GOT3 (cell line): ENCODE measurements at places on chromosomes 4 and X.

GRCh38 chr4:141609243-141609642 is 27.1 kb upstream of the IL15 start:
- no peak for DNase-seq

GRCh38 chrX:150848914-150849365 is 49.5 kb downstream of the CD99L2 start:
- DNase-seq: no peak

DNA sequence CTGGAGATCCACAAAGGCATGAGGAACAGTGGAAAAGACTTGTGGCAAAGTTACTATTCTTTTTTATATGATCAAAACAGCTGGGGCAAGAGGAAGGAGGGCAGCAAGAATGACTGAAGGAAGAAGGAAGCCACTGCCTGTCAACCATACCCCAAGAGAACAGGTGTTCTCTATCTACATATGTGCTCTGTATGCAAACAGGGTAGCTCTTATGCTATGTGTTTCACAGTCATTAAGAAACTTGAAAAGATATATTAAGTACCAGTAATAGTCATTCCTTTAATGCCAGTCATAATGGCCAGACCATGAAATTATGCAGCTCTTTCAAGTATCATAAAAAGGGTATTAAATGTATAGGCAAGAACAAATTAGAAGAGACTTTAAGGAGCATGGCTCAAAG is 363.9 kb downstream of the KLHL13 start:
- no peak for DNase-seq

DNA sequence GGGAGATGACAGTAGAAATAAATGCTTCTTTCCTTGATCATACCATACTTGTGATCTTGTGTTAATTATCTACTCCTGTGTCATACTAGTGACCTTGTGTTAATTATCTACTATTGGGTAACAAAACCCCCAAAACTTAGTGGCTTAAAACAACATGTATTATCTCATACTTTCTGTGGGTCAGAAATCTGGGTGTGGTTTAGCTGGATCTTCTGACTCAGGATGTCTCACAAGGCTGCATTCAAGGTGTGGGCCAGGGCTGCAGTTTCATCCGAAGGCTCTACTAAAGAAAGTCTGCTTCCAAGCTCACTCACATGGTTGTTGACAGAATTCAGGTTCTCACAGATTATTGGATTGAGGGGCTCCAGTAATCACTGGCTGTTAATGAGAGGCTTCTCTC is 70.3 kb upstream of the NDP start:
- no peak for DNase-seq

DNA sequence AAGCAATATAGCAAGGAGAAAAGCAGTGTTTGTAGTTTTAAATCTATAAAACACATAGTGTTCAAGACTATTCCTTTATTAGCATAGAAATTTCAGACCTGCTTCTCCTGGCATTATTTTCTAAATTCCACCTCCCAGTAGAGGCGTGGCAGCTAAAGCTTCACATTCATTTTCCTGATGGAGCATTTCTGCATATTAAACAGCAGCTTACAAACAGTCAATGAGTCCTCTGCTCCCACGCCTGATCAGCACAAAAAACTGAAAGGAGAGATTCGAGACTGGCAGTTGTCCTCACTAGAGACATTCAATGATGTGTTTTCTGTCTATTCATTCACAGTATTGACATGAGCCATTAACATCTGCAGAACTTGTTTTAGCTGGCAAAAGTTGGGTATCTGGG is 61.4 kb downstream of the SHISA3 start:
- no peak for DNase-seq

DNA sequence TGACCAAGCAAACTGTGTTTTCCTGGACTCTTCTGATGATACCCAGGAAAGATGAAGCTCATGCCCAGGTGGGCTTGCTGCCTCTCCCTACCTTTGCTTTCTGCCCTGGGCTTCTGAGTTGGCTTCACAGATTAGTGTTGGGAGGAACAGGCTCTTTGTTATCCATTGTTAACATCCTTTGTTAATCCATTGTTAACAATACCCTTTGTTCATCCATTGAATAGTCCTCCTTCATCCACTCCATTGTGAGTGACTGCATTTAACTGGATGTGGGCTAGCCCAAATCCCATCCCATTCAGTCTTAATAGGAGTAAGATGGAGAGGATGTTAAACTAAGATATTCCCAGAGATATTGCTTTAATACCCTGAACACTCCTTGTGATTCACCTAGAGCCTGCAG is 199.0 kb upstream of the LNX1 start:
- no peak for DNase-seq

DNA sequence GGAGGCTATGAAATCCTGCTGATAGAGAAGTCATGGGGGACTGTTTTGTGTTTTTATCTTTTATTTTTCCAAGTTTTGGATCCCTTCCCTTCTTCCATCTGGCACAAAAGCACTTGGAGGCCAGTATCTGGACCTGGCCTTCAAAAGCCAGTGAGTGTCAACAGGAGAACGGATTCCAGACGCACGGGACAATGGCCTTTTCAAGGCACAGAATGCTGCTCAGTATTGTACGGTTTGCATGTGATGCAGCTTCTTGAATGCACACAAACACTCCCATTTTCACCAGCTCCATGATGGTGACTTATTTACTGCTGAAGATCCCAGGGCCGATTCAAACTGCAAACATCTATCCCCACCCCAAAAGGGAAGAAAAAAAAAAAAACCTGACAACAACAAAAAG is 145.4 kb downstream of the CPEB2 start:
- DNase-seq: no peak

DNA sequence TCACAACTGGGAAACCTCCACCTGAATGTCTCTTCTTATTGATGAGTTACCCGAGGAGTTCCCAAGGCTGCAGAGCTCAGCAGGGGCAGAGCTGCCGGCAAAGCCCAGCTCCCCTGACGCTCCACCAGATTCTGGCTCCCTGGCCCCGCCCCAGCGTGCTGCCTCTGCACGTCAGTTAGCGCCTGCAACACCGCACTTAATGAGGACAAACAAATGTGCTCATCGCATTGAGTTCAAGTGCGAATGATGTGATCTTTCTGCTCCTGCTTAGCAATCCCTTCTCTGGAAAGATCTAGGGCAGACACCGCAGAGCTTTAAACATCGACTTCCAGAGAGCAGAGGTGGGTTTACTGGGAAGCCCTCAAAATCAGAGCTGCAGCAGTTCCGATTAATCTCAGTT is 55.5 kb upstream of the FBXW7 start:
- DNase-seq: no peak

DNA sequence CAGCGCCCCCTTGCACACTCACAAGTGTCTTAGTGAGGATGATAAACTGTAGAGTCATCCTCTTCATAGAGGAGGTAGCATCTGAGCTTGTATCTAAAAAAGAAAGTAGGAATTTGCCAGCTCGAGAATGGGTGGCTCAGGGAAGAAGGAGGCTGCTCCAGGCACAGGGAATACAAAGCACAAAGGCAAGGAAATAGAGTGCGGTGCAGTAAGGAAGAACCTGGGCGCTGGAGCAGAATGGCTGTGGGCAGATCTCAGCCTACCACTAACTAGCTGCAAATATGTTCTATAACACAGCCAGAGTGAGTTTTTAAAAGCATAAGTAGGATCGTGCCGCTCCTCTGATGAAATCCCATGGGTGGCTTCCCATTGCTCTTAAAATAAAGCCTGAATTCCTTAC is 61.6 kb upstream of the MAPK10 start:
- DNase-seq: no peak

DNA sequence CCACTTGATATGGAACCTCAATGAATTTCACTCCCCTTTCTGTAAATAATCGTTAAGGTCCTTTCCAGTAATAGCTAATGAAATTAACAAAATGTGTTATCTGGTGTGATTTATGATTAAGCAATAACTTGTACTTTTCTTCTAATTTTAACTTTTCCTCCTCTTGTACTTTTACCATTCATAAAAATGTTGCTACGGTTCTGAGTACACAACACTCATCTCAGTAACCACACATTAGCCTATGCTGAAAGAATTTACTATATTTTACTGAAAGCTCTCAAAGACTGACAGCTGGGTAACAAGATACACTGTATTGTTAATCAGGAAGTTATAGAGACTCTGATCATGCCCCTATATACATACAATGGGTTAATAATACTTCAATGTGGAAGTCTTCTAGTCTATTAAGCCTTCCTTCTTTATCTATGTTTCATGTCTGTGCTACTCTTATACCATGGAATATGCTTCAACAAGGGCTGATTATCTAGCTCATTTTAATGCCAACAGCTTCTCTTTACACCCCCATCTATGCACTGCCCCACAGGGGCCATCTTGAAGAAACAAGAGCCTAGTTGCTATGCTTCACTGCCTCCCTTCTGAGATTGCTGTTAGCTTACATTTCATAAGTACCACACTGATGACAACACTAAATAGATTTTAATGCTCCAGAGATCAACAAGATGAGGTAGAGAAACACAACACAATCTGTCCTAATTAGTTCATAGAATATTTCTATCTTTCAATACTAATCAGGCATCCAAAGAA is 39.1 kb downstream of the LAMP2 start:
- DNase-seq: no peak

DNA sequence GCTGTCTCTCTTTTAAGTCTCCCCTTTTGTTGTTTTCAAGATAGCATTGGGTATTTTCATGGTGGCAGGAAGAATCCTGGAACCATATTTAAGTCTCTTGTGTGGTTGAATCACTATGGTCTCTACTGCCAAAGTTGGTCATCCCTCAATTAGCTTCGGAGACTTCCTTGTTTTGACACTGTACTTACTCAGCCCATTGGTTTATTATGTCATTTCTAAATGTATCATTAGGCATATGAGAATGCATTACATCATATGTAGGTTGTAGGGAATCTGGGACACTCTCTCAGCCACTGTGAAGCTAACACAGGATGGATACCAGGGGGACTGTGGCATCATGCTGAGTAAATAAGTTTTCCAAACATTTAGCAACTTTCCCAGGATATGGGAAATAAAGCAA is 211.8 kb downstream of the DTHD1 start:
- DNase-seq: no peak

DNA sequence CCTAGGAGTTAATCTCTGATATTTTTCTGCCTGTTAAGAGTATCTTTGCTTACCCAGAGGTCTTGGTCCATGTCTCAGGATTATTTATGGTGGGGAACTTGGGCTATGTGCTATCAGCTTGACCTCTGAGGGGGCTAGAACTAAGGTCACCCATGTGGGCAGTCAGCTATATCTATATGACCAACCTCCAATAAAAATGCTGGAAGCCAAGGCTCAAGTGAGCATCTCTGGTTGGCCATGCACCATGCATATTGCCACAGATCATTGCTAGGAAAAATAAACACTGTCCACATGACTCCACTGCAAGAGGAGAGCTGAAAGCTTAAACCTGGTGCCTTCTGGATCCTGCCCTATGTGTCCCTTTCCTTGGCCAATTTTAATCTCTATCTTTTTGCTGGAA is 196.5 kb upstream of the SLC7A11 start:
- no peak for DNase-seq

DNA sequence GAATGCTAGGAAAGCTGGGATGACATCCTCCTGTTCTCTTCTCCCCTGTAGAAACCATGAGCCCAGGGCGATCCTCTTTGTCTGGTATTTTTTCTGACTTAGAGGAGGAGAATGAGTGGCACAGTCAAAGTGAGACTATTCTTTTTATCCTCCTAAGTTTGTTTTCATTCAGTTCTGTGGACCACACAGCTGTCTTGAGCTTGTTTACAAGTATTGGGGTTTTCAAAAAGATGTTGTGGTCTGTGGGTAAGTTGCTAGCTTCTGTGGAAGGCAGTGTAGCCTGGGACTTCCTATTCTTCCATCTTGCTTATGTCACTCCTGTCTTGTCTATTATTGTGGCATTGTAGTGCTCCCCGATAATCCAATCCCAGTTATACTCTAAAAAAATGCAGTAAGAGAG is 223.0 kb downstream of the PAPSS1 start:
- DNase-seq: no peak

DNA sequence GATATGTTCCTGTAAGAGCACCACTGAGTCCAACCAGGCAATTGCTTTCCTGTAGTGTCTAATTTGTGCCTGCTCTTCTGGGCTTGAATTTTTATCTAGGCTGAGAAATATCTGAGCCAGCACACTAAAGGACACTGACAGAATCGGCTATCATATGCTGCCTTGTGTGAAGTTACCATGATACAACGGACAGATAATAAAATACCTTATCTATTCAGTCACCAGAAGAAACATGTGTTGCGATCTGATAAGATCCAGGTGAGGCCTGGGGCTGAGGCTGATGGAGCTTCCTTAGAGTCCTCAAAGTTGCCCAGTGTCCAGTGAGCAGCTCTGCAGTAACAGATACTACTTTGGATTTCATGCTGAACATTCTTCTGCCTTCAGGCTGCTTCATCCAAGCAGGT is 111.8 kb downstream of the ZNF518B start:
- no peak for DNase-seq

DNA sequence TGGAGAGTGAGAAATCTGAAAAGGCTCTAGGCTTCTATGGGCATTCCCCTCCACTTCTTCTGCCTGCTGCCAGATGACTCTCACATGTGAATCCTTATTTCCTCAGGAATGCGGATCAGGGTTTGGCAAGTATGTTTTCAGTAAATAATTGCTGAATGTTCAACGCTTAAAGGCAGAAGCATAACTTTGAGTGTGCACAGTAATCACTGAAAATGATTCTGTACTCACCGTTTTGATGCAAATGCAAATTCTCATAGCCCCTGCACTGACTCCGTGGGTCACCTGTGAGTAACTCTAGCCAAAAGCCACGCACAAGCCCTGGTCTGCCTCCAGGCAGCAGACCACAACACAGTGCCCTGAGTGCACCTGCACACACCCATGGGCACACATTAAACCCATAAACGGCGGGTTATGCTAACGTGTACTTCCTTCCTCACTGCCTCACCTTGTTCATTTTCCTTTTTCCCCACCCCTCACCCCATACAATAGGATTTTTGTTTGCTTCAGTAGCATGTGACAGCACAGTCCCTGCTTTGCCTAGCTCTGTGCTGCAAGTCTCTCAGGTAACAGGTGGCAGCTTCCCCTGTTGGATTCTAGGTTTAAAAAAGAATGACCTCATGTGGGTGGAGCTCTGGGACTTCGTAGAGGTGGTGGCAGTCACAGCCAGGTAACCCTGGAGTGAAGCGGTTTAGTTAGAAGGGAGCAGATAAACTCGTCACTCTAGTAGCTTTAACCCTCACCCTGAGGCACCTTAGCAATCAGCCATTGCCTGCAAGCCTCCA is at the start of gene ARHGEF38:
Gene ARHGEF38, plus strand, starts transcription at position 656 of the 782 bp plus-strand sequence. CDS start 146 bp downstream, outside the sequence.
- no peak for DNase-seq

GRCh38 chr4:8600686-8601085 is 8.1 kb downstream of the CPZ start:
- no peak for DNase-seq

GRCh38 chrX:49063715-49064114 is 4.9 kb downstream of the CCDC120 start:
- DNase-seq: no peak

- DNase-seq: no peak
Measured at GRCh38 chr4:41155194-41155830, 59.0 kb downstream of the APBB2 start.

DNA sequence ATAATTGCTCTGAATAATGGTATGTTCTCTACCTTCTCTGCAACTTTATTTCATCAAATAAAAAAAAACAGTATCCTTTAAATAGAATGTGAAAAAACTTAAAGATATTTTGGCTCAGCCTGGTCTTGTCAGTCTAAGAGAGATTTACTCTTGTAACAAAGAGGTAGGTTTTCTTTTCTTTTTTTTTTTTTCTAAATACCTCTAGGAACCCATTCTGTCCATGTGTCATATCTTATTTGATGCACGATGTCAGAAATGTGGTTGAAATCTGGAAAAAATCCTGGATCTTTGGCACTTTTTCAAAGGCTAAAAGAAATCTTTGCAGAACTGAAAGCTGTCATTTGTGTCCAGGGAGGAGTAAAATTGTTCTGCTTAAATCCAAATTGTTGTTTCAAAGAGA is 17.3 kb upstream of the FGF5 start:
- DNase-seq: no peak

- no peak for DNase-seq
Measured at GRCh38 chr4:123896446-123897071, 500.0 kb downstream of the SPRY1 start.
